Liver (tissue), 10 donors: ENCODE measurements at places on chromosomes 4 and X.

GRCh38 chr4:46886711-46887110 is 22.3 kb downstream of the COX7B2 start:
- no peak for DNase-seq

- no peak for DNase-seq
Observed at GRCh38 chr4:52783069-52783468, 31.8 kb upstream of the ERVMER34-1 start.

- no peak for DNase-seq
Observed at GRCh38 chr4:52968691-52969090, 106.6 kb downstream of the RASL11B start.

DNA sequence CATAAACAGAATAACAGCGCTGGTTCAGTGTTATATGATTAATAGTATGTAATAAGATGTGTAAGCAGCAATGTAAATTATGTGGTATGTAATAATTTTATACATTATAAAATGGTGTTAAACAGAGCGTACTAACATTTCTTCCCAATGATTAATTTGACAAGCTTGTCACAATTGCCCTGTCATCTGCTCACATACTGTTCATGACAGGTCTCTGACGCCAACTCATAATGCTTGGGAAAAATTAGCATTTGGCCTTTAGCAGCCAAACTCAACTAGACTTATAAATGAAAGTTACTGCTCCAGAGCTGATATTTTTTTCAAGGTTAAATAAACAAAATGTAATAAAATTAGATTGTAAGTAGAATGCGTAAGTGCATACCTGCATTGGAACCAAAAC is 246.8 kb downstream of the TRAM1L1 start:
- no peak for DNase-seq

GRCh38 chr4:129394635-129395034 is 298.7 kb downstream of the C4orf33 start:
- DNase-seq = no peak

GRCh38 chr4:95077864-95078263 is 320.1 kb downstream of the BMPR1B start:
- DNase-seq = no peak

- no peak for DNase-seq
Observed at GRCh38 chr4:28565396-28565795, 1704.8 kb downstream of the STIM2 start.
